Esophagus mucosa (tissue), 1 donor: ENCODE measurements at places on chromosomes 16 and 17.

DNA sequence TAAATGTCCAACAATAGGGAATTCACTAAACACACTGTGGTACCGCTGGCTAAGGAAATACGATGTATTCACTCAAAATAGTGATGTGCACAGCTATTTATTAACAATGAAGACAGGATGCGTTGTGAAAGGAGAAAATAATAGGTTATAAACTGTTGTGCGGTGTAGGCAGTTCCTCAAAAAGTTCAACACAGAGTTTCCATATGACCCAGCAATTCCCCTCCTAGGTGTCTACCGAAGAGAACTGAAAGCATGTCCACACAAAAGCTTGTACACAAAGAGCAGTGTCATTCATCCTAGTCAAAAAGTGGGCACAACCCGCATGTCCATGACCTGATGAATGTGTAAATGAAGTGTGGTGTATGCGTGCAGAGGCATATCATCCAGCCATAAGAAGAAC is 1.2 kb upstream of the CES1 start:
- ATAC-seq = no peak

GRCh38 chr17:17058304-17058703 is 16.0 kb downstream of the MPRIP start:
- no peak for ATAC-seq

DNA sequence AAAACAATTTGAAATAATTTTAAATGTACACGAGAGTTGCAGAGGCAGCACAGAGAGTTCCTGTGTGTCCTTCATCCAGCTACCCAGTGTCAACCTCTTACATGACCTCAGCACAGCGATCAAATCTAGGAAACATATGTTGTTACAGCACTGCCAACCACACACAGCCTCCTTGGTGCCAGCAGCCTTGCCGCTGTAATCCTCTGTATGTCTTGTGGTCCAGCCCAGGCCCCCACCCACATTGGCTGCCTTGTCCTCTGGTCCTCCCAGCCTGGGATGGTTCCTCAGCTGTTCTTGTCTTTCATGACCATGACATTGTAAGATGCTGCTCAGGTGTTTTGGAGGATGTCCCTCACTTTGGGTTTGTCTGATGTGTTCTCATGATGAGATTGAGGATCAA is 178.0 kb downstream of the RPTOR start:
- ATAC-seq = no peak

DNA sequence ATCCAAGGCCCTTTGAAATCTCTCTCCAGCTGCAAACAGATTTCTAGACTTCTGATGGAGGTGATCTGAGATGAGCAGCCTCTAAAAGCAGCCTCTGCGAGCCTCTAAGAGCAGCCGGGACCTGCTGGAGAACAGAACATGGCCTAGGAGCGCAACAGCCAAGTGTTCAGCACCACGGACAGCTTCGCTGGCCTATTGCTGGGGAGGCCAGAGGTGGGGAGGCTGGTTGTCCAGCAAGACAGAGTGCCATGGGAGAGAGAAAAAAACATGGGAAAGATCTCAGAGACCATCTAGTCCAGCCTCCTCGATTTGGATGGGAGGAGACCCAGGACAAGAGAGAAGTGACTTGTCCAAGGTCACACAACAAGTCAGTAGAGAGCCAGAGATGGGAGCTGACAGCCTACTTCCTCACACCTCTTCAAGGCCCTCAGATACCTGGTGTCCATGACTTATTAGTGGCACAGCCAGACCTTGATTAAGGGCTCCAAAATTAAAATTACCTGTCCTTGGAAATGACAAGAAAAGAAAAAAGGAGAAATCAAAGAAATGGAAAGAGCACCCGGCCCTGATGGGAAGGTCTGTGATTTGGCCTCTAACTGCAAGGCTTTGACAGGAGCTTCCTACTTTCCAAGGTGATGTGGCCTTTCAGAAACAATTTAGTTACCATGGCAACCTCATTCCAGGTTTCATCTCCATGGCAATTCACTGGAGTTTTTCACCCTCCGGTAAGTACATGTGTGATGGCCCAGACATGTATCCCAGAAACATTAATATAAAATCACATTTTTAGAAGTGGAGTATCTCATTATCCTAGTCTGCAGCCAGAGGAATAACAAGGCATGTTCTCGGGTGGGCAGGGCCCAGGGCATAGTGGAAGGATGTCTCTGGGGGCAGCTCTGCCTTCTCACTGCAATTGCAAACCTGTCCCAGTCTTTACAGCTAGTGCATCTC is 14.5 kb downstream of the RPRML start:
- no peak for ATAC-seq

DNA sequence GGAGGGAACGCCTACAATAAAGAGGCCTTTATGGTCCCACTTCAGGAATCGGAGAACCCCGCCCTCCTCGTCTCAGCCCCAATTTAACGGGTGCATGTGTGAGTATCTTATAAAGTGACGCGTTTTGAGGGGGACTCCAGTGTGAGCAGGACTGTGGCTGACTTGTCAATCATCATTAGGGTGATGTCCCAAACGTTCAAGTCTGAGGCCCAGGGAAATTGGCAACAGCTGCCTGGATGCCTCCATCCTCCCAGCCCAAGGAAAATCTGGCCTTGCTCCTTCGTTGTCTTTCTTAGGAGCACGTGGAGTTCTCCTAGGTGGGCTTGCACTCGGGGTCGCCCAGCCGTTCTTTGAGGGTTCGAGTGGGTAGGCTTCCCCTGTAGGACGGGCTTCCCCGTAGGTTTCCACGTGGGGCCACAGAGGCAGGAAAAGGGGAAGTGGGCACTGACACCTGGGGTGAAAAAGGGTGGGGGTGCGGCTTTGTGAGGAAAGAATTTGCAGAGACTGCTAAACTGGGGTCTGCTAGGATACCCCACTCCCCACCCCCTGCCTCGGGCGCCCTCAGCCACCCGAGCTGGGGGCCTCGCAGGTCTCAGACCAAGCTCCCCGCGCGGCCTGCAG is 561 bp upstream of the HERPUD1 start:
- no peak for ATAC-seq

- ATAC-seq = no peak
These were observed 41.4 kb upstream of the BHLHA9 start for GRCh38 chr17:1228781-1229348.
